ENCODE measurements at places on chromosomes 7 and 10. TPM values are rescaled to one million over a fixed set of nuclear protein-coding genes. Genes with fewer than 3 reads are reported as not detected.

DNA sequence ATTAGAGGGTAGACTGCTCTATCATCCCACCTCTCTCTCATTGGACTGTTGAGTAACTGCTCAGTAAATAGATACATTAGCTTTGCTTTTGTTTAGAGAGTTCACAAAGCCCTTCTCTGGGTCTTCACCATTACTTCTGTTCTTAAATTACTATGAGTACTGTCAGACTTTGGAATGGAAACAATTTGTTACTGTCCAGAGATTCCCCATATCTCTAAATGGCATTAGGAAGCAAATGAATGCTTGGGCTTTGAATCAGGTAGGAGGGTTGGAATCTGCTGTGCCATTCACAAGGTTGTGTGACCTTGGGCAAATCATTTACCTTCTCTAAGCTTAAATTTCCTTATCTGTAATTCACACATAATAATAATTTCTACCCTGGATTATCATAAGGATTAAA lies 541.0 kb upstream of the FZD8 start:
- DNase-seq = no peak

DNA sequence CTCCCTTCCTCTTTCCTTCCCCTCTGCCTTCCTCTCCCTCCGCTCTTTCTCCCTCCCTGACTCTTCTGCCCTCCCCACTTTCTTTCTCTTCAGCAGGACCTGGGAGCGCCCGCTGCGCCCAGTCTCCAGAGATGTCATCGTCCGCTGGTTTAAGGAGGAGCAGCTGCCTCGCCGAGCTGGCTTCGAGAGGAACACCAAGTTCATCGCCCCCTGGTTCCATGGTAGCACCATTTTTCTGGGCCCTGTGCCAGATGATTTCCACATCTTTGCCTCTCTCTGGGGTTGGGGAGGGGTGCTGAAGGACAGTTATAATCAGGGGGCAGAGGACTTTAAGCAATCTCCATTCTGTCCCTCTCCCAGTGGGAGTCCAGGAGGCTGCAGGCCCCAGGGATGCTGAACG lies 71.6 kb downstream of the SH2D4B start:
- DNase-seq = no peak

Gene CALCR
- not detected for total RNA-seq

Gene CYP2W1
- total RNA-seq = not detected

Gene CTNNA3
- 0.47 TPM for total RNA-seq
